Activated B cell treated with CpG ODN at 0.5 μM for 24 hours (primary cell): ENCODE measurements at places on chromosomes 12 and 14.

- no peak for DNase-seq
These were observed 6.2 kb downstream of the CHST11 start for GRCh38 chr12:104462931-104463339.

GRCh38 chr12:56084958-56085543 is 5.1 kb downstream of the ERBB3 start:
- DNase-seq, result no peak

GRCh38 chr14:58332561-58332960 is 34.2 kb downstream of the ARID4A start:
- DNase-seq, result no peak

- no peak for DNase-seq
These were observed 537.3 kb downstream of the TMTC2 start for GRCh38 chr12:83224012-83224411.

- no peak for DNase-seq
These were observed 17.4 kb downstream of the CAPZA3 start for GRCh38 chr12:18755341-18755740.

DNA sequence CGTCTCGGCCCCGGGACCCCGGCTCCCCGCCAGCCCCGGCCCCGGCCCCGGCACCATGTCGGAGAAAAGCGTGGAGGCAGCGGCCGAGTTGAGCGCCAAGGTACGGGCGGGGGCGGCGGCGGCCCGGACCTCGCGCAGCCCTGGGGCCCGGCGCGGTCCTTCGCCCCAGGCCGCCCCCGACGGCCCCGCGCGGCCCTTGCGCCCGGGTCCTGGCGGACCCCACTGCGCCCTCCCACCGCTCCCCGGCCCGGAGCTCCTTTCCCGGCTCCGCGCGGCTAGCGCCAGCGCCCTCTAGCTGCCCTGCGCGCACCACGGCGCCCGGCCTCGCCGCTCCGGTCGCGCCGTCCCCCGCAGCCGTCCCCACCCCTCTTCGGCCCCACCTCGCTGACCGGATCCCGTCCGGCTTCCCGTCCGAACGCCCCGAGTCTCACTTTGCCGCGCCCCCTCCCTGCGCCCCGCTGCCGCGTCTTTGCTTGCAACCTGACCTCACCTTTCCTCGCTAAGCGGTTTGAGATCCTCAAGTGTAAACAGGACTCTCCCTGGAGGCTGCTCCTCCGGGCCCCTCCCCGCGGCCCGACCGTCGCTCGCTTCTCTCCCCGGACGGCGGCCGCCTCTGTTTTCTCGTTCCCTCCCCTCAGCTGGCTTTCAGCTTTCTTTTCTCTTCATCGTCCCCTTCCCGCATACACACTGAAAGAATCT is 637 bp downstream of the PTMS start:
- DNase-seq, result peak; percentile 67

- DNase-seq, result no peak
These were observed 52.5 kb upstream of the RIN3 start for GRCh38 chr14:92460916-92461579.

DNA sequence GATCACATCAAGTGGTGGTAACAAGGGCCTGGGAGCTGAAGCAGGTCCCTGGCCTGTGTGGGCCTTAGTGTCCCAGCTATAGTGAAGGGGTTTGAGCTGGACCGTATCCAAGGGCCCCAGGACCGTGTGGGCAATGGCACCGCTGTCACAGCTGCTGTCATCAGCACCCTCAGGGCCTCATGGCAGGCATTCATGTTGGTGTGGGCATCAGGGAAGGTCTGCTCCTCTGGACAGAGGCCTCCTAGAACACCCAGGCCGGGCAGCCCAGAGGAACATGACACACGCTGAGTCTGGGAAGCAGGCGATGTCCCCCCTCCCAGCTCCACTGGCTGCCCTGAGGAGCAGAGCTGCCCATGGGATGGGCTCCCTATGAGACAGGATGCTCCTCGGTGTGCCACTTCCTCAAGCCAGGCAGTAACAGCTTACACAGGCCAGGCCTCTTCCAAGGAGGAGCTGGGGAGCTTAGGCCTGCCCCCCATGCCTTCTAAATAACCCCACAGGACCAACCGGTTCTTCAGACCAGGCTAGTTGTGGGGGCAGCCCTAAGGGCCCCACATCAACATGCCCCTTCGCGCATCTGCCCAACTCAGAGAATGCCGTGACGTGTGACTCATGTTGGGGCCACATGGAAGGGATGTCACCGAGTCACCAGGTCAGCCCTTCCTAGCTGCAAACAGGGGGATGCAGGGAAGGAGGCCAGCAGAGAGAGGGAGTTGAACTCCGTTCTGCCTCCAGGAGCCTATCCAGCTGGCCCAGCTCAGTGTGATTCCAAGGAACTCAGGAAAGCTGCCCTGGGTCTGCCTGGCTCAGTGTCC is 80.4 kb downstream of the PITPNM2 start:
- no peak for DNase-seq

DNA sequence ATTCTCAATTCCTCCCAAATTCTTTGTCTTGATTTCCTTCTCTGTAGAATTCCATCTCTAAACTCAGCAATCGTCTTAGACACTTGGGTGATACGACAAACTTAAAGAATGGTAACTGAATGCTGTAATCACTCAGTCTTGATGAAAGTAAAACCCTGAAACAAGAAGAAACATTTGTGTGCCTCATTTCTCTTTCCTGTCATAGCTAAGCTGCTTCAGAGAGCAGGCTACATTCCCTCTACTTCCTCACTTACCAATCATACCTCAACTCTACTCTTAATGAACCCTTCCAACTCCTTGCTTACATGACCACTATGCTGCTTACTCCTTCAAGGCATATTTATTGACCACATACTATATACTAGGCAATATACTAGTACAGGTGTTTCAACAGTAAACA is 8.3 kb downstream of the MAP4K5 start:
- no peak for DNase-seq

- DNase-seq, result no peak
These were observed 209.4 kb downstream of the NAV3 start for GRCh38 chr12:78040111-78040510.

- no peak for DNase-seq
These were observed 46.3 kb upstream of the PTGDR start for GRCh38 chr14:52220924-52221811.

- DNase-seq, result no peak
These were observed 24.0 kb upstream of the GSG1 start for GRCh38 chr12:13127444-13127843.

GRCh38 chr12:31393004-31393550 is 67.1 kb upstream of the SINHCAF start:
- no peak for DNase-seq

DNA sequence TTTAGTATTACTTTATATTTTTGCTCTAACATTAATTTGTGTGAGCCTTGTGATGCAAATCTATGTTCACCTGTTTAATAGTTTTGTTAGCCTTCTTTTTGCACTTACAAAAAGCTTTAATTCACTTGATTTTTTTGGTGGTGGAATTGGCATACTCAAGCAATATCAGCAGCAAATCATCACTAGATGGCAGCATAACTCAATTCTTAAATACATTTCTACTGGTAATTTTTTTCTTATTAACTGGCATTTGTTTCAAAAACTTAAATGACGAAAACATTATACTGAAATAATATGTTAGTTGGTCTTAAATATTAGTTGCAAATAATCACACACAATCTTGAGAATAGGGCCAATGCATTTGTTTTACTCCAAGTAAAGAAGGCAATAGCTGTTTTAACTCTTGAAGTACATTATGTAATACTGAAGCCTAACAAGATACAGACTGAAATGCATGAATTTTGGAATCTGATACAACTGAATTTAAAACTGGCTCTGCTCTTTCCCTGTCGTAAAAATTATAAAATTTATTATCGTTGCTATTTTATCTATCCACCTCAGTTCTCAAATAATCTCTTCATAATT is 151.5 kb downstream of the ATXN7L3B start:
- no peak for DNase-seq

- no peak for DNase-seq
These were observed 14.2 kb downstream of the SEL1L start for GRCh38 chr14:81519200-81520011.

DNA sequence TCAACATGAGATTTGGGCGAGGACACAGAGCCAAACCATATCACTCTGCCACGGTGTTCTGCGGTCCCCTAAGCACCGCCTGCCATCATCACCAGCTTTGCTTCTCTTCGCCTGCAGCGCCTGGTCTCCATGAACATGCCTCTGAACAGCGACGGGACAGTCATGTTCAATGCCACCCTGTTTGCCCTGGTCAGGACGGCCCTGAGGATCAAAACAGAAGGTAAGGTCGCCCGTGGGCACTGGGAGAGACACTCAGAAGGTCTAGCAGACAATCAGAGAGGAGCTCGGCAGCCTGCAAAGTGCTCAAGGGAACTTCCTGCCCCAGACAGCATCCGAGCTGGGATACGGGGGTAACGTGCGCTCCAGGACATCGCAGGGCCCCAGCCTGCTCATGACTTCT is 126.0 kb upstream of the FKBP4 start:
- no peak for DNase-seq

GRCh38 chr14:106562451-106562850 is 1036.1 kb downstream of the TMEM121 start:
- no peak for DNase-seq

DNA sequence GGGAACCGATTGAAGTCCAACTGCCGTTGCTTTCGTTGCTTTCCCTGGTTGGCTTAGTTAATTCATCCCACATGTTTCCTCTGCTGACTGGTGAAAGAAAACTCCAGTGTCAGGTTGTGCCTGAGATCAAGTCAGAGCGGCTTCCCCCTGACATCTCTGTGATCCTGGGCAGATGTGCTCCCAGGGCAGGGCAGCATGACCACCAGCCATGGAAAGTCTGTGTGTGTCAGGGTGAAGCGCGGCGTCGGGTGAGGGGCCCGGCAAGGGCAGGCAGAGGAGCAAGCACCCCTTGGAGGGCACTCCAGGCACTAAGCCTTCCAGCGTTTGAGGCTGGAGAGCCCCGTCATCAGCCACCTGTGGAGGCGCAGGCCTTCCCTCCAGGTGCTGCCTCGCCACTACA is 54.5 kb upstream of the IGF1 start:
- no peak for DNase-seq

DNA sequence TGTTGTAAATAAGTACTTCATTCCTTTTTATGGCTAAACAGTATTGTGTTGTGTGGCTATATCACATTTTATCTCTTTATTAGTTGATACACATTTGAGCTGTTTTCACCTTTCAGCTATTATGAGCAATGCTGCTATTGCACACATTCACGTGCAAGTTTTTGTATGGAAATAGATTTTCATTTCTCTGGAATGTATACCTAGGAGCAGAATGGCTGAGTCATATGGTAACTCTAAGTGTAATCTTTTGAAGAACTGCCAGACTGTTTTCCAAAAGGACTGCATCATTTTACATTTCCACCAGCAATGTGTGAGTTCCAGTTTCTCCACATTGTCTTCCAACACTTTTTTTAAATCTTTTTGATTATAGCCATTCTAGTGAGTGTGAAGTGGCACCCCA is 134.0 kb downstream of the SRGAP1 start:
- no peak for DNase-seq

GRCh38 chr12:5630726-5631125 is 198.8 kb downstream of the NTF3 start:
- no peak for DNase-seq

DNA sequence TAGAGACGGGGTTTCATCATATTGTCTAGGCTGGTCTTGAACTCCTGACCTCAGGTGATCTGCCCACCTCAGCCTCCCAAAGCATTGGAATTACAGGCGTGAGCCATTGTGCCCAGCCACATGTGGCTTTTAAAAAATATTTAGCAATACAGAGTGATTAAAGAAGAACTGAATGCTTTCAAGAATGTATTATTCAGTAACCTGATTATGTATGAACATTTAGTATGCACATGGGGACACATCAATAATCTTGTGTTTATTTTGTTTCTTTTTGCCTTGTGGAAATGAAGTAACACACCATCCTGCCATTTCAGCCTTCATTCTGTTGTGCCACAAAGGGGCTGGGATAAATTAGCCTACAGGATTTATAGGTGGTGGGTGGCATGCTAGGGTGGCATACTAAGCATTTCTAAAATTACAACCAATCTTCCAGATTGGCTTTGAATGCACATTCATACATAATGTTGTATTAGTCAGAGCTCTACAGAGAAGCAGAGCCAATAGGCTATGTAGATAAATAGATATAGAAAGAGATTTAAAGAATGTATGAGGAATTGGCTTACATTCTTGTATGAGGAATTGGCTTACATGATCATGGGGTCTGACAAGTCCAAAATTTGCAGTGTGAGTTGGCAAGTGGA is 25.5 kb upstream of the TXNRD1 start:
- no peak for DNase-seq

DNA sequence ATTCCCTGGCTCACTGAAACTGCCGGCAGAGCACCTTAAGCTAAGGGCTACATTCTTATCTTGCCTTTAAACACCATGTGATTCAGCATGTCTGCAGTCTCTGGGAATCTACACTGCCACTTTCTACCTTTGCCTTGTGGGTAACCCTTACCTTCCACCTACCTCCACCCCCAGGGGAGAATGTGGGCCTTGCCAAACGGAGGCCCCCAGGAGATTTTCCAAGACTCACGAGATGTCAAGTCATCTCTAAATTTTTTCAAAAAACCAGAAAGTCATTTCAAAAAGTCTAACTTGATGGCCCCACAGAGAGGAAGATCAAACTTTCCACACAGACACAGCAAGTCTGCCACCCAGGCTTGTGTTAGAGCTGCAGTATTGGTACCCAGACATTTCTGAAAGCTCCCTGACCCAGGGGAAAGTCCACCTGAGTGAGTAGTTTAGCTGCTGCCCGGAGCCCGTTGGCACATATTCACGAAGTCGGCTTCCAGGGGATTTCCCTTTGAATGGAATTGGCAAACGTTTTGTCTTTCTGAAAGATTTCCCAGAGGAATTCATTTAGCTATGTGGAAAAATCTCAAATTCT is 4.7 kb upstream of the PSMA6 start:
- no peak for DNase-seq

DNA sequence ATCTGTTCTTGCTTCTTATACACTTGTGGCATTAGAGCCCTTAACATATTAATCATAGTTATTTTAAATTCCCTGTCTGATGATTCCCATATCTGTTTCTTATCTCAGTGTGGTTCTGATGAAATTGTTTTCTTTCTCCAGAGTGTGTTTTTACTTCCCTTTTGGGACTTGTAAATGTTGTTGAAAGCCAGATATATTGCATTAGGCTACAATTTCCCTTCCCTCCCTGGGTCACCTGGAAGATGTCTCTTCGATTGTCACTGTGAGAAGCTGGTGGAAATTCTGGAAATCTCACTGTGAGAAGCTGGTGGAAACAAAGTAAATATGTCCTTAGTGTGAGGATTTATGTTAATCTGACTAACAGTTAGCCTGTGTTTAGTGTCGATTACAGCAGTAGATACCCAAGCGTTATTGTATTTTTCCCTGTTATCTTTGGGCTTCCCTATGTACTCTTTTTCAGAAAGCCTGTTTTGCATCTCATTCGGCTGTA is 717.3 kb downstream of the TRHDE start:
- no peak for DNase-seq

GRCh38 chr14:100696590-100696989 is 30.1 kb upstream of the DLK1 start:
- no peak for DNase-seq

DNA sequence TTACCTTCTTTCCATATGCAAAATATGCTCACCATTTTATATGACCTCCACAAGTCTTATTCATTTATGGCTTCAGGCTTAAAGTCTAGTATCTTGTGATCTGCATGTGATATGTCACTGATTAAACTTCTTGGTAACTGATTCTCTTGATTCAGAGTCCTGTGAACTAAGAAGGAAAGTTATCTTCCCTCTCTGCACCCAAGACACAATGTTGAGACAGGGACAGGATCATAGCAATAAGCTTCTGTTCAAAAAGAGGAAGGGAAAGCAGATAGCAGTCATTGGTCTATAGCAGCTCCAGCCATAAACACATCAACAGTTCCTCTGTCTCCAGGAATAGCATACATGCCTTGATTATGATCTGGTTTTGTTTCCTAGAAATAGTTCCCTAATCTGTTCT is 103.1 kb downstream of the UNC79 start:
- no peak for DNase-seq

GRCh38 chr12:93215290-93215678 is 162.4 kb upstream of the NUDT4 start:
- DNase-seq, result no peak
